IPS DF 6.9 (cell line): ENCODE measurements at places on chromosomes 7 and 10.

GRCh38 chr7:8443576-8444467 lies 10.4 kb downstream of the NXPH1 start:
- no peak for DNase-seq

GRCh38 chr7:69717221-69717620 lies 118.9 kb downstream of the AUTS2 start:
- DNase-seq, result no peak

GRCh38 chr10:6254201-6254600 lies 51.5 kb downstream of the PFKFB3 start:
- DNase-seq, result no peak

GRCh38 chr10:132945894-132946255 lies 3.5 kb upstream of the CFAP46 start:
- DNase-seq, result no peak

DNA sequence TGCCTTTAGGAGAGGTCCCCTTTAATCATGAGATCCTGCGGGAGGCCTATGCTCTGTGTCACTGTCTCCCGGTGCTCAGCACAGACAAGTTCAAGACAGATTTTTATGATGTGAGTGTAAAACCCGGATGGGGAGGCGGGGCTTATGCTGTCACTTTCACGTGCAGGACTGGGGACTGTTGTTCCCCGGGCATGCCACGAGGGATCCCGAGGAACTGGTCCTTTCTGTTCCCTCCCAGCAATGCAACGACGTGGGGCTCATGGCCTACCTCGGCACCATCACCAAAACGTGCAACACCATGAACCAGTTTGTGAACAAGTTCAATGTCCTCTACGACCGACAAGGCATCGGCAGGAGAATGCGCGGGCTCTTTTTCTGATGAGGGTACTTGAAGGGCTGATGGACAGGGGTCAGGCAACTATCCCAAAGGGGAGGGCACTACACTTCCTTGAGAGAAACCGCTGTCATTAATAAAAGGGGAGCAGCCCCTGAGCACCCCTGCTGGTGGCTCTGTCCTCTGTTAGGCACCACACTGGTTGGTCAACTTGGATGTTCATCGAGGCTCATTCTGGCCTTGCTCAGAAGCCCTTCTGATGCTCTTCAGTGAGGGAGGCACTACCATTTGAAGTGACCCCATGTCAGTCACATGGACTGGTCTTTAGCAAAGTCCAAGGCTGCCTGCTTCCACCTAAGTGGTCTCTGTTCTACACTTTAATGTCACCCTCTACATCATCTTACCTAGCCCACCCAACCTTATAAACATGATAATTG lies 2.8 kb downstream of the COPS6 start:
- DNase-seq, result no peak

DNA sequence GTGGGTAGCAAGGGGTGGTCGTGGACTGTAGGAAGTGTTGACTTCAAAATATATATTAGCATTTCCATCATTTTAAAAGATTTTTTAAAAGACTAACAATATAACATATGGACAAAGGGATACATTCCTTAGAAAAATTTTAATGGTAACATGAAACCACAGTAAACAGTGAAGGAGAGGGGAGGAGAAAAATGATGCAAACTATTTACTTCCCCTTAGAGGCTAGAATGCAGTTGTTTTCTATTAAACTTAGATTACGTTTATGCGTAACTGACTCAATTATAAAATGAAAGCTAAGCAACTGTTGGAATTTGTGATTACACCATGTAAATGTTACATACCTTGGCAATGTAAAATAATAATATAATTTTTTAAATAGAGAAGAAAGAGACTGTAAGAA lies 41.3 kb downstream of the CALD1 start:
- no peak for DNase-seq

- no peak for DNase-seq
These were observed 347.1 kb upstream of the NRP1 start for GRCh38 chr10:33681595-33681994.

- DNase-seq, result no peak
These were observed 4.2 kb upstream of the CALCR start for GRCh38 chr7:93578762-93579161.

- no peak for DNase-seq
These were observed 825.1 kb upstream of the ZWINT start for GRCh38 chr10:57186201-57186600.

GRCh38 chr7:68627247-68627864 lies 970.9 kb upstream of the AUTS2 start:
- no peak for DNase-seq

- no peak for DNase-seq
These were observed 2.2 kb upstream of the HSPB1 start for GRCh38 chr7:76300166-76300731.

GRCh38 chr7:42734568-42734967 lies 177.3 kb downstream of the C7orf25 start:
- no peak for DNase-seq

GRCh38 chr10:44233561-44234482 lies 151.1 kb downstream of the CXCL12 start:
- no peak for DNase-seq

DNA sequence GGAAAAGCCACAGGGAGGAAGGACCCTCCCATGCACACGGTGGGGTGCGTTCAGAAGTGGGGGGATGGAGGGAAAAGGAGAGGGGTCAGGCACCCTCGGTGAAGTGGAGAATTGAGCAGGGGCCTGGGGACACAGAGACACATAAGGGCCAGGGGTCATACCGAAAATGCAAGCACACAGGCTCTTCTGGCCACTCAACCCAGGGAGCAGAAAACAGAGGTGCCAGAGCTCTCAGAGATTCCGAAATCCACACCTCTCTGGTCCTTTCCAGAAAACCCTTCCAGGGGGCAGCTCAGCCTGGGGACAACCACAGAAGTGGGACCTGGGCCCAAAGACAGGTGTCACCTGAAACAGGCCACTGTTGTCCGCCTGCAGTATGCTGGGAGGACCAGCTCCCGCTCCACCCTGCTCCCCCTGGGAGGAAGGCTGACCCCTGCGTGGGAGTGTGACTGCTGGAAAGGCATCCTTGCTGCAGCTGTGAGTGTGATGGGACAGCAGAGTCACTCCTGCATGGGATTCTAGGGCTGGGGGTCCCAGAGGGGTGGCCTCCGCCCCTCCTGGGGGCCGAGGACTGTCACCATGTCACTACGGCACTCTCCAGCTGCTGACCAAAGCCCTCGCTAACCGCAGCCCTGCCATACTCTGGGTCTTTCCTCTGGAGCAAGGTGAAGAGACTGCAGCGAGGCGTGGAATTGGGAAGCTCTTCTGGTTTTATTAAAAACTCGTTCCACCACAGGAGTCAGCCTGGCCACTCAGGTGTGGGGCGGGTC lies 63.1 kb downstream of the TMEM209 start:
- DNase-seq, result no peak

- DNase-seq, result no peak
These were observed 10.8 kb downstream of the TMEM196 start for GRCh38 chr7:19762631-19763030.

GRCh38 chr7:141263508-141263907 lies 189.6 kb downstream of the TMEM178B start:
- no peak for DNase-seq

DNA sequence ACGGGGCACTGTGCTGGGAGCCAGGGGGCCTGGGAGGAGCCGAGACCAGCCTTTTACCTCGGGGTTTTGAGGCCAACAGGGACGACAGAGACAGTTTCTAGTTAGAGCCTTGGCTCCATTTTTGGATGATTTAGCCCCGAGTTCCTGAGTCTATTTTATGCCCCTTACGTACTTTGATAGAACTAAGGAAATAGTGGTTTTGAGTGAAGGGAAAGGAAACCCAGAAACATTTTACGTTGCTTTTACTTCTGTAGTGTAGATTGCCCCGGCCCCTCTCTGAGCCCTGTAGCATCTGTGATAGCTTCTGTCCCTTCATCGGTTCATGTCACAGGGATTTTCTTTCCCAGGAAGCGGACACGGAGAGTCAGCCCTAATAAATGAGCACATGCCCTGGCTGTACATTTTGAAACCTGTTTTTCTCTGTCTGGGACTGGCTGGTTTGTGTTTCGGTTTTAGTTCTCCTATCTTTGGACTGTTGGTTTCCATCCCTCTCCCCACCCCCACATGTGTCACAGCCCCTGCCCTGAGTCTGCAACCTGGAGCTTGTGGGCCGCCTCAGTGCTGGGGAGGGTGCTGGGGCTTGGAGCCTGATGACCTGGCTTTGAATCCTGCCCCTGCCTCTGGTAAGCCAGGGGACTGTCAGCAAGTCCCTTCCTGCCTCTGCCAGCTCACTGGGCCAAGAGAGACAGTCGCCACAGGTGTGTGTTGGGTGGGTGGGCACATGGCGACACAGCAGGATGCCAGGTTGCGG lies 6.9 kb upstream of the ORAI2 start:
- no peak for DNase-seq

GRCh38 chr10:46552526-46553237 lies 3.8 kb downstream of the GPRIN2 start:
- no peak for DNase-seq

- no peak for DNase-seq
These were observed 295.9 kb downstream of the PLXNA4 start for GRCh38 chr7:132280335-132280734.

- DNase-seq, result no peak
These were observed 228.1 kb downstream of the FZD1 start for GRCh38 chr7:91492317-91492716.

- no peak for DNase-seq
These were observed 102.8 kb upstream of the NUPR2 start for GRCh38 chr7:56219017-56219416.
